ENCODE measurements at places on chromosomes 12 and 14. TPM values are rescaled to one million over a fixed set of nuclear protein-coding genes. Genes with fewer than 3 reads are reported as not detected.

Gene WNT1
- total RNA-seq: not detected

DNA sequence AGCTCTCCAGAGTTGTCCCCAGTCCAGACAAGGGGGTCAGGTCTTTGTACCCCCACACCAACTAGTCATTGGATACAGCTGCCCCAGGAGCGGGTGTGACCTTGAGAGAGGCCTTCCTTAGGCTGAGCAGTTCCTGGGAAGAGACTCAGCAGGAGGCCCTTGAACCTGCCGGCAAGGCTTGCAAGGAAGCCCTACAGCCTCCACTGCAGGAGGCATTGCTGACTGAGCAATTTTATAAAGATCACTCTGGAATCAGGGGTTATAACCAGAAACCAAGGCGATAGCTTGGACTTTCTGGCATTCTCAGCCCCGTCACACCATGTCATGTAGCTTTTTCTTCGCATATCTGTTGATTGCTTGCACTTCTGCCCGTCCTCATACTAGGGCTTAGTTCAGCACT, 291.3 kb upstream of the CRY1 start:
- H3K27me3 ChIP-seq: no peaks in the 10 kb centered on the region
- DNase-seq: no peak
- H3K4me1 ChIP-seq: no peaks in the 10 kb centered on the region
- no peaks in the 10 kb centered on the region for H3K36me3 ChIP-seq
- no peak overlapping the region for H3K27ac ChIP-seq

DNA sequence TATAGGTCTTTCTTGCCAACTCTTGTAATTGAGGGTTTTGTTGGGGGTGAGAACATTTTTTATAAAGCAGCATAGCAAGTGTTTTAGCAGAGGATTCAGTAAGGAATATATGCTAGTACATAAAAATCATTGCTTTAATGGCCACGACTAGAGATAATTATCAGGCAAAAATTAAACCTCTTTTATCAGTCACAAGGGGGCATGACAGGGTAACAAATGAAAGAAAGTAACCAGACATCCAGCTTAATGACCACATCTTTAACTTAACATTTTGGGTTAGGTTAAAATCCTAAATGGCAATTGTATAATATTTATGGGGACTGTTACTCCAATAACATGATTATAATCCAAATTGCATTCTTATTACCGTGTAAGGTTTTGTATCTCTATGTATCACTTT, 119.6 kb downstream of the LRRIQ1 start:
- no peak overlapping the region for H3K27ac ChIP-seq
- H3K4me1 ChIP-seq: no peaks in the 10 kb centered on the region
- no peaks in the 10 kb centered on the region for H3K36me3 ChIP-seq
- H3K4me3 ChIP-seq: no peak overlapping the region

DNA sequence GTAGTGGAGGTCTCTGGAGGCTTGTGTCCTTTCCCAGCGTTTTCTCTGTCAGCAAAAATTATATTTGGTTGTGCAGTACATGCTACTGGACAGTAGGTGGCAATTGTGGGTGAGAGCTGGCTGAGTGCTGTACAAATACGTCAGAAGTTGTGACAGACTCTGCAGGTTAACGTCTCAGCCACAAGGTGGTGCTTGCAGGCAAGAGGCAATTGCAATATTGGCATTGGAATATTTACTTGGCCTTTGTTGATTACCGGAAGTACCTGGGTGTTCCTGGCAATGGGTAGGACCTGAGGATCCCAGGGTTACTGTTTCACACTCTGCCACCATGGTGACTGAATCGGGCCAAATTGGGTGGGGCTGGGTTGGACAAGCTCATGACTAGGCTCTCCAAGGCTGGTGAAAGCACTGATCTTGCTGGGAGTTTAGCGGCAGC, 333.9 kb upstream of the LMO3 start:
- no peak overlapping the region for H3K27ac ChIP-seq
- no peak for DNase-seq
- no peaks in the 10 kb centered on the region for H3K27me3 ChIP-seq
- no peaks in the 10 kb centered on the region for H3K4me1 ChIP-seq
- no peaks in the 10 kb centered on the region for H3K36me3 ChIP-seq

- no peaks in the 10 kb centered on the region for H3K4me1 ChIP-seq
- no peak overlapping the region for H3K27ac ChIP-seq
- no peaks in the 10 kb centered on the region for H3K36me3 ChIP-seq
- no peaks in the 10 kb centered on the region for H3K27me3 ChIP-seq
- H3K4me3 ChIP-seq: no peak overlapping the region
Measured at GRCh38 chr12:4779749-4780148, 59.5 kb downstream of the GALNT8 start.

Gene CLEC2D
- 9.2 TPM for total RNA-seq

Gene DEPDC4
- total RNA-seq: not detected

DNA sequence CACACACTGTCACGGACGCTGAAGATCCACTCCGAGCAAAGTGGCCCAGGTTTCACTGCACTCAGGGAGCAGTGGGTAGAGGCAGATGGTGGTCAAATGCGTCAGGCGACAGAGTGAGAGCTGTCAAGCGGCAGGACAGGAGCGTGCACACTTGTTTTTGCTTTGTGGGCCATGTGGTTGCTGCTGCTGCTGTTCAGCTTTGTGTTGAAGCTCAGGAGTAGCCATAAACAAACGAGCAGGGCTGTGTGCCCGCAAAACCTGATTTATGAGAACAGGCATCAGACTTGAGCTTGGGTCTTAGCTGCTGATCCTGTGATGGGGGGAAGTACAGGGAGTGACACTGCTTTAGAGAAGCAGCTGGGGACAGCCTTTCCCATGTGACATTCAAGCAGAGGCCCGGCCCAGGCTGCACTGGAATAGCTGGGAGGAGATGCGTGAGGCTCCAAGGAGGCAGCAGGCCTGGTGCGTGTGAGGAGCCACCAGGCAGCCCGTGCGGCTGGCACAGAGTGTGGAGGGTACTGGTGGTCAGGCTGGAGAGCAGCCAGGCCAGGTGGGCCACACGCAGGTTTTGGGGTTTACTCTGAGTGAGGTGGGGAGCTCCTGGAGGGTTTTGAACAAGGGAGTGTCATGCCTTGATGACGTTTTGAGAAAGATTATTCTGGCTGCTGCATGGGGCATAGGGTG, 31.1 kb upstream of the ASPG start:
- no peak overlapping the region for H3K4me3 ChIP-seq
- no peaks in the 10 kb centered on the region for H3K27me3 ChIP-seq
- no peak overlapping the region for H3K27ac ChIP-seq
- no peaks in the 10 kb centered on the region for H3K4me1 ChIP-seq
- DNase-seq: no peak
- H3K36me3 ChIP-seq: no peaks in the 10 kb centered on the region

Measured in uterus (tissue), 4 donors.